ENCODE measurements at places on chromosomes 1 and 21.

DNA sequence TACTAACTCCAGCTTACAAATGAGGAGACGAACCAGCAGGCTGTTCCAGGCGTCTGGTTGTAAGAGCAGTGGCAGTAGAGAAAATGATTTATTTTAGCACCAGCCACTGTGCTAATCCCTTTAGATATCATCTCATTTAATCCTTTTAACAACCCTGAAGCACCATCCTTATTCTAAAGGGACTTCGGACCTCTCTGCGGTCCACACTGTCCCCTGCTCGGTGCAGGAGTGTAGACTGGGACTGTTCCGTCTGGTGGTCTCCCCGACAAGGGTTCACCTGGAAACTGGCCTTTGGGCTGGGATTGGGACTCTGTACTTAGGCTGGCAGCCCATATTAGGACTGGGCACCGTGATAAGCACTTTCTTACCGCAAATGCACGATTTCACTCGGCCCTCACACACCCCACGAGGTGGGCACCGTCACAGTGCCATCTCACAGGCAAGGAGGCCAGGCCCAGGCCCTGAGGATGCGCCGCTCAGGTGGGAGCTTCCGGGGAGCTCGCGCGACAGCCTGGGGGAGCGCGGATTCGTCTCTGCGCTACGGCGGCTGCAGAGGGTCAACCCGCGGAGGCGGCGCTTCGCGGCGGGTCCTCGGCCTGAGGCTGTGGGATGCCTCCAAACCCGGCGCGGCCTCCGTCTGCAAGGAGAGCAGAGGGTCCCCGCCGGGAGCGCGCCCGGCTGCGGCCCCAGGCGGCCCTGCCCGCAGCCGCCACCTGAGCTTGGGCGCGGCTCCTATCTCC is 45.2 kb downstream of the ATP1A1 start:
- DNase-seq = peak; percentile 79

DNA sequence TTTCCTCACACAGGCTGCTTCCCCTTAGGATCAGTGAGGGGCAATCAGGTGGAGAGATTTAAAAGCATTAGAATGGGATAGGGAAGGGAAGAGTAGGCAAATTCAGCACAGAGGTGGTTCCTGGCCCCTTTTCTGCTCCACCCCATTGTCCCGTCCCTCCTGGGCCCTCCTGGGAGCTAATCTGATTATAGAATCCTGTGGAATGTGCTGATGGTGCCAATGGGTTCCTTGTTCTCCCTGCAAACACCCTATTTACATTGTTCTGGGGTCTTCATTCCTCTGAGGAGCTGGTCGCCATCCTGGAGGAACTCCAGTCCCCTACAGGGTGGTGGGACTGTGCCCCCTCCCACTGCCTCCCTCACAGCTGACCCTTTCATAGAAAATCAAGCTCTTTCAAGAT is 34.4 kb upstream of the LRP8 start:
- DNase-seq = no peak

DNA sequence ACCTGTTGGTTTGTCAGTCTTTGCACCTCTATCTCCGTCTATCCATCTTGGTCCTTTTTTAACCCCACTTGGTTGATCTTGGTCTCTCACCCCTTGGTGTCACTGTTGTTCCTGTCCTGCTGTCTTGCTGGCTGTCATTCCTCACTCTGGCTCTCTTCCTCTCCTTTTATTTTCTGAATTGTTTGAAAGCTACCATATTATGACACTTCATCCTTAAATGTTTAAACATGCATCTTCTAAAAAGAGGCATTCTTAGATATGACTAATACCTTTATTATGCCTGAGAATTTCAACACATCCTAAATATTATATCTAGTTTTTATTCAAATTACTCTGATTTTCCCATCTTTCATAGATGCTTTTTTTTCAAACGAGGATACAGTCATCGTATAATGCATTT is 37.0 kb downstream of the BACH1 start:
- DNase-seq = peak; percentile 73

GRCh38 chr1:207361889-207362288 is 40.4 kb downstream of the CD55 start:
- DNase-seq = no peak

DNA sequence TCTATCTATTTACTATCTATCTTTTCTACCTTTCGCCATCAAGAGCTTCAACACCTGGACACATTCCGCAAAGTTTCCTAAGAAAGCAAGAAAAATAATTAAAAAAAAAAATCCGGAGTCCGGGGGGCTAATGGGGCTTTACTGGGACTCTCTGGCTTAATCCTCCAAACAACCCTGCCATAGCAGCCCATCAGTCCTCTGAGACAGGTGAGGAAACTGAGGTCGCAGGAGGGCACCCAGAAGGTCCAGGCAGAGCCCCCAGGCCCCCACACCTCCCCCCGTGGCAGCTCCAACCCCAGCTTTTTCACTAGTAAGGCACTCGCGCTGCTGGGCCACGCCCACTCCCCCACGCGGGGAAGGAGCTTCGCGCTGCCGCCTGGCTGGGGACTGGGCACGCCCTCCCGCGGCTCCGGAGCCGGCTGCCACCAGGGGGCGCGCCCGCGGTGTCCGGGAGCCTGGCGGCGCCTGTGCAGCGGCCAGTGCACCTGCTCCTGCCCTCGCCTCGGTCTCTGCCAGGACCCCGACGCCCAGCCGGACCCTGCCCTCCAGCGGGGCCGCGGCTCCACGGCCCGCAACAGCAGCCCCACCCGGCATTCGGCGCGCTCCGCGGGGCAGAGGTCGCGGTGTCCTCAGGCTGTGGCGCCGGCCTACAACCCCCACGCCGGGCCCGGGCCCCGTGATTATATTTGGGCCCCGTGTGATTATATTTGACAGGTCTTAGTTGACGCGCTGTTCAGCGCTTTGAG is 54.1 kb upstream of the SAMD11 start:
- DNase-seq = peak; percentile 55
